ENCODE measurements at places on chromosomes 3 and 15. TPM values are rescaled to one million over a fixed set of nuclear protein-coding genes. Genes with fewer than 3 reads are reported as not detected.

The TGM4 gene
- total RNA-seq: 1.2 TPM

The DUOXA2 gene
- not detected for total RNA-seq

The UQCRC1 gene
- total RNA-seq: 575 TPM

The SAMD7 gene
- total RNA-seq: not detected

The RNU5B-1 gene
- total RNA-seq: not detected

The MNS1 gene
- total RNA-seq: 4.3 TPM

The CCRL2 gene
- 6.0 TPM for total RNA-seq

The SOX14 gene
- total RNA-seq: not detected

The GOLGA8G gene
- not detected for total RNA-seq

The LRRC31 gene
- total RNA-seq: 0.04 TPM

The XIRP1 gene
- total RNA-seq: not detected

The RBM6 gene
- total RNA-seq: 73.5 TPM

The GHSR gene
- not detected for total RNA-seq

The OIP5 gene
- total RNA-seq: 26.6 TPM

The GRAMD2A gene
- not detected for total RNA-seq
